ENCODE measurements at places on chromosomes 16 and 17.

DNA sequence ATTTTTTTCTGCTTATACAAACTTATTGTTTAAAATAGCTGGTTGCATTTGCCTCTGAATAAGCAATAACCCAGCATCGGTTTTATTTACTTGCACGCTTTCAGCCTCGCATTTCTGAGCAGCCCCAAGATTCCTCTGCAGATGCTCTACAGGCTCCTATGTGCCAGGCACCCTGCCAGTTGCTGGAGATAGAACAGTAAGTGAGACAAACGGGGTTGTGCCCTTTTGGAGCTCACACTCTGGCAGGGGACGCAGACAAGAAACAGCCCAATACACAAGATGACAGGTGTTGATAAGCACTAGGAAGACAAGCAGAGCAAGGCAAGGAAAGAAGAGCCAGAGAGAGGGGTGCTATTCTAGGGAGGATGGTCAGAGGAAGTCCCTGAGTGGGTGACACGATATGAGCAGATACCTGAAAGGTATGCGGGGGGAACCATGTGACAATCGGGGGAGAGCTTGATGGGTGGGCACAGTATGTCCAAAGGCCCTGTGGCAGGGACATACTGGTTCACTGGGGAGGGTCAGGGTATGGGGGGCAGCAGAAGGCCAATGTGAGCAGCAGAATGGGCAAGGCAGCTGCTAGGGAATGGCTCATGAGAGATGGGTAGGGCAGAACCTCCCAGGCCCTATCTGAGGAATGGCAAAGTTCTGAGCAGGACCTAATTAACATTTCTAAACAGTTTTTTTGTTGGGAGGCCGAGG, 18.7 kb upstream of the ADORA2B start:
- no peak for DNase-seq

DNA sequence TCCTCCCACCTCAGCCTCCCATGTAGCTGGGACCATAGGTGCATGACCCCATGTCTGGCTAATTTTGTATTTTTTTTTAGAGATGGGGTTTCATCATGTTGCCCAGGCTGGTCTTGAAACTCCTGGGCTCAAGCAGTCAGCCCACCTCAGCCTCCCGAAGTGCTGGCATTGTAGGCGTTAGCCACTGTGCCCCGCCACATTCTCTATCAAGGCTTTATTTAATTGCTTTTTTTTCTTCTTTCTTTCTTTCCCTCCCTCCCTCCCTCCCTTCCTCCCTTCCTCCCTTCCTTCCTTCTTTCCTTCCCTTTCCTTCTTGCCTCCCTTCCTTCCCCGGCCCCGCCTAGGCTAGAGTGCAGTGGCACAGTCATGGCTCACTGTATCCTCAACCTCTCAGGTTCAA, 23.7 kb downstream of the RSPRY1 start:
- DNase-seq = no peak

GRCh38 chr16:19196871-19197270, 28.8 kb downstream of the SYT17 start:
- DNase-seq = no peak

DNA sequence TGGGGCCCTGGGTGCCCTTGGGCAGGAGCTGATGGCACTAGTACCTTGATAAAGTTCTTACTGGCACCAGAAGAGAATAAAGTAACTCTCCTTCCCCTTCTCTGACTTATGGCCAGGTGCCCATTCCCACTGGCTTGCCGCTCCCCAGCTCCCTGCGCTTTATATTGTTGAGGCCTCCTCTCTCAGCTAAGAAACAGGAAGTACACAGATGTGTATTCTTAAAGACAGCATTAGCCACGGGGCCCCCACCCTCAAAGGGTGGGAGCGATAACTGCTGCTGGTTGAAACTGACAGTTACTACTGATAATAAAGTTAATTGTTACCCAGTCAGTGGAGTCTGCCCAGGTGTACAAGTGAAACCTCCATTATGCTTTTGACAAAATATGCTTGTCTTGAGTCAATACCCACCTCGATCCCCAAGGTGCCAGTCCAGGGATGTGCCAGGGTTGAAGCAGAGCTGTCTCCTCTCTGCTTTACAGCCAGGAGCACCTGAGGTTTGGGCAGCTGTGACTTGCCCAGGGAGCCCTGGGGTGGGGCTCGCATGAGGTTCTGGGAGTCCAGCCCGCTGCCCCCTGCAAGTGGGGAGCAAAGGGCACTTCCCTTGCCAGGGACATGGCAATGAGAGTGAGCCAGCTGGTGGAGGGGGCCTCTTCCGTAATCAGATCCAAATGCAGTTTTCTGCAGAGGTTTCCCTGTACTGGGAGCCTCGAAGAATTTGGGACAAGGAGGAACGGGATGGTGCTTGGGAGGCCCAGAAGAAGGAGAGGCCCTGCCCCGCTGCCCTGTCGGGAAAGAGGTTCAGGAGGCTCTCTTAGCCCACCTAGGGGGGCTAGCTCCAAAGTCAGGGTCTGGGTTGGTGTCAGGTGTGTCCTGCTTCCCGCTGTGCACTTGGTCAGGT, 5.4 kb upstream of the CLDN9 start:
- peak; percentile 80 for DNase-seq

GRCh38 chr16:4319454-4320421, 3.9 kb downstream of the GLIS2 start:
- DNase-seq = no peak

DNA sequence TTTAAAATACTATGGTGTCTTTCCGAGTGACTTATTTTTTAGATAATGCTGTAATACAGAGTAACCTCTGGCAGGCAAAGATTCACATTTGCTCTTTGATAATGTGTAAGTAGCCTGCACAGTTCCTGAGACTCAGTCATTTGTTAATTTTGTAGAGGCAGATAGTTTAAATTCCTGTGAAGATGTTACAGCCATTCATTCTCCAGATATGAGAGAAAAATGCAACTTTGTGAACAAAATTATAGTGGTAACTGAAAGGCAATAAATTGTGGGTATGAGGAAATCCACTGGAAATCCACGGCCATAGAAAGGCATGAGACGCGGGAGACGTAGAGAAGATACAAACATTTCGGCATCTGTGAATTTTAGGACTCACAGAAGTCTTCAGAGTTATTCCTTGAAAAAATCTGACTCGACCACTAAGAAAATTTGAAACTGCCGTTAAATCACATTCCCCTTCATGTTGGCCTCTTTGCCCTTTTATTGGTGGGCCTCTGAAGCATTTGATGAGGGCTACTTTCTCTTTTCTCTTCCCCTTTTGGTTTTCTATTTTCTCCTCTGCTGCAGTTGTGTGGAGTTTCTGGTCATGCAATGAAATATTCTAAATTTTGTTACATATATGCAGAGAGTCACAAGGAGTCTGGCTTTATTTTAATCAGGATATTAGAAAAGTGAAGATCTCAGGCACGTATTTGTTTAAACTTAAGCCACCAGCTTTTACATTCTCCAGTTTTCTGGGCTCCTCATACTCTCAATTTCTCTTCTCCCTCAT, 18.8 kb downstream of the HS3ST3A1 start:
- DNase-seq = no peak

GRCh38 chr16:19130852-19131824, 17.4 kb downstream of the ITPRIPL2 start:
- DNase-seq = peak; percentile 78

GRCh38 chr16:26598061-26598460, 468.7 kb upstream of the C16orf82 start:
- DNase-seq = peak; percentile 5

GRCh38 chr16:51404386-51404785, 253.3 kb upstream of the SALL1 start:
- no peak for DNase-seq

- no peak for DNase-seq
Measured at GRCh38 chr17:22443061-22443460, 750.7 kb downstream of the KCNJ18 start.

GRCh38 chr16:85465328-85466303, 147.5 kb upstream of the GSE1 start:
- no peak for DNase-seq

DNA sequence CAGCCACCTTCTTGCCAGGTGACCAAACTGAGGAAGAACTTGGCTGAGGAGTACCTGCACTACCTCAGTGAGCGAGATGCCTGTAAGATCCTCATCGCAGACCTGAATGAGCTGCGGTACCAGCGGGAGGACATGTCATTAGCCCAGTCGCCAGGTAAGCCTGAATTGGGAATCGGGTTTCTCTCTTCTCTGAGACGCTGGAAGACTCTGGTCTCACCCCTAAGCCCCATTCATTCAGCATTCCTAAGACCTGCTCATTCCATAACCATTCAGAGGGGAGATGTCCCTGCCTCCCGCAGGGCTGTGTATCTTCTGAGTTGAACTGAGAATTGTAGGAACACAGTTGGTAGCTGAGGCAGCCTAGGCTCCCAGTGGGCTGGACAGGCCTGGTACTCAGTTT, 17.0 kb upstream of the THAP11 start:
- DNase-seq = no peak

- no peak for DNase-seq
Measured at GRCh38 chr17:39009581-39010001, 42.4 kb upstream of the FBXO47 start.

DNA sequence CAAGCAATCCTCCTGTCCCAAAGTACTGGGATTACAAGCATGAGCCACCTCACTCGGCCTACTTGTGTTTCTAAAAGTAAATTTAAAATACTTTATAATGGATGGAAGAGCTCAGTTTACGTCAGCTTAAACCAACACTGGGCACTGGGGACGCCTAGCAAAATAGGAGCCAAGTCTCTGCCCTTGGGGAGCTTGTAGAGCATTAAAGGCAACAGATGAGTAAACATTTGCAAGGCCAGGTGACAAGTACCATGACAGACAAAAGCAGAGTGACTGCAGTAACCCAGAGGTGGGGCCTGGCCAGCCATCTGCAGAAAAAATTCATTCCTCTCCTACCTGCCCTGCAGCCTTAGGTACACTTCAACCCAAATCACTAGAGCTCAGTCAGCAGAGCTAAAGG, 12.1 kb upstream of the NLK start:
- no peak for DNase-seq

DNA sequence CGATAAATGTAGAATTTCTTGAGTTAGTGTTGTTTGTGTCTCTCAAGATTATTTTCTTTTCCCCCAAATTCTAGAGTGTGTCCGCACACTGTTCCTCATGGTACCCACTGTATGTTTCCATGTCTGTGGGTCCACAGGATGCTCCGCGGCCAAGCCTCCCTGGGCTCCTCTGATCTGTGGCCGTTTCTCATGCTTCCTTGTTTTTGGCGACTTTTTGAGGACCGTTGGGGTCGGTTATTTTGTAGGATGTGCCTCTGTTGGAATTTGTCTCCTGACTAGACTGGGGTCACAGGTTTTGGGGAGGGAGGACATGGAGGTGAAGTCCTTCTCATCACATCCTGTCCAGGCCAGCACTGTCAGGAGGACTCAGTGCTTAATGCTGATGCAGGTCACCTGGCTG, 140.0 kb downstream of the LAT start:
- DNase-seq = no peak

DNA sequence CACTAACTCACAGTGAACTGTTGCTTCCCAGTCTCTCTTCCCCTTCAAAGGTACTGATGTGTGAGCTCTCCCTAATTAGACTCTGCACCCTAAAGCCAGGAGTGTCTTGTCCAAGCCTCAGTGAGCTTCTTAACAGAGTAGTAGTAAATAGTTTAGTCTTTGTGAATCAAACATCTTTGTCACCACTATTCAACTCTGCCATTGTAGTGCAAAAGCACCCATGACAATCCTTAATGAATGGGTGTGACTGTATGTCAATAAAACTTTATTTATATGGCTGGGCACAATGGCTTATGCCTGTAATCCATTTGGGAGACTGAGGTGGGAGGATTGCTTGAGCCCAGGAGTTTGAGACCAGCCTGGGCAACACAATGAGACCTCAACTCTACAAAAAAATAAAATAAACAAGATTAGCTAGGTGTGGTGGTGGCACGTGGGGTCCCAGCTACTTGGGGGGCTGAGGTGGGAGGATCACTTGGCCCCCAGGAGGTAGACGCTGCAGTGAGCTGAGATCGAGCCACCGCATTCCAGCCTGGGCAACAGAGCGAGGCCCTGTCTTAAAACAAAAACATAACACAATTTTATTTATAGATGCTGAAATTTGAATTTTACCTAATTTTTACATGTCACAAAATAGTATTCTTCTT, 45.5 kb upstream of the TNRC6A start:
- no peak for DNase-seq

GRCh38 chr17:37292429-37293139, 83.2 kb upstream of the C17orf78 start:
- DNase-seq = peak; percentile 67

GRCh38 chr17:8267480-8268147, 18.5 kb downstream of the PFAS start:
- DNase-seq = no peak

DNA sequence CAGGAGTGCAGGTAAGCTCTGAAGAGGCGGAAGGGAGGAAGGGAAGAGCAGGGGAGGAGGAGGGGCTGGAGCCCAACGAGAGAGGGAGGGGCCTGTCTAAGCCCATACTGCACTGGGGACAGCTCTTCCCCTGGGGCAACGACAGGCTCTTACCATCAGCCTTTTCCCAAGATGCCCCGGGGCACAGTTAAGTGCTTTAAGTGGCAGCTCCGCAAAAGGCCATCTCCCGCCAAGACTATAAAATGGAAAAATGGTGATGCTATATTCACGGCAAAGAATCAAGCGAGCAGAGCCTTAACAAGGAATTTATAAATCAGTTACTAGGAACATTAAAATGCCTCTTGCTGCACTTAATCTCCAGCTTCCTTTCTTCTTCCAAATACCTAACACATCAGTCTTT, 110.2 kb upstream of the NLRP1 start:
- no peak for DNase-seq

GRCh38 chr16:55661941-55662643, 6.3 kb downstream of the SLC6A2 start:
- DNase-seq = no peak

DNA sequence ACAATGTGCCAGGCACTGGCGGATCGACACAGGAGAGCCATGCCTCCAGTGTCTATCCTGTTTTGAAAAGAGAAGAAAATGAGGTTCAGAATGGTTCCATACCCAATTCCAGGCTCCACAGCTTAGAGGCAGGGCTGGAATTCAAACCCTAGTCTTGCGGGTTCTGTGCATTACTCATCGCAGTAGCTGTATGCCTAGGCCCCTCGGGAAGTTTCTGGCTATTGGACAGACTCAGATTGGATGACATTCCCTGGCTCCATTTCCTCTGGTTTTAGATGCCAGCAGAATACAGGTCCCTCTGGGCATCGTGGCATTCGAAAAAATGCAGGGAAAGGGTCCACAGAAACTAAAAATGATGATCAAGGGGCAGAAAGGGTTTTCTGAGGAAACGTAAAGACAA, 184.7 kb downstream of the COPRS start:
- no peak for DNase-seq

- DNase-seq = no peak
Measured at GRCh38 chr17:57577751-57578607, 167.1 kb downstream of the CCDC182 start.

DNA sequence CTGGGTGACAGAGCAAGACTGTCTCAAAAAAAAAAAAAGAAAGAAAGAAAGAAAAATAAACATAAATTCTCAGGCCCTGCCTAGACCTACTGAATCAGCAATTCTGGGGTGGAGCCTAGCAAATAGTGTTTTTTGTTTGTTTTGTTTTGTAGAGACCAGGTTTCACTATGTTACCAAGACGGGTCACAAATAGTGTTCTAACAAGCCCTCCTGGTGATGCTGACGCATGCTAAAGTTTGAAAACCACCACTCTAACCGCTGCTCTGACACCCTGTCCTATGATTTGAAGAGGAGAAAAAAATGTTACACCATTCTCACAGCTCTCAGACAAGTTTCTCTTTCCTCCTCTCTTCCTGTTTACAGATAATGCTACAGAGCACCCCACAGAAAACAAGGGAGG, 1.5 kb downstream of the MRPL10 start:
- no peak for DNase-seq

- no peak for DNase-seq
Measured at GRCh38 chr17:6569370-6570285, 13.3 kb upstream of the PITPNM3 start.
